T-helper 17 cell (primary cell): ENCODE measurements at places on chromosomes 1 and 21.

DNA sequence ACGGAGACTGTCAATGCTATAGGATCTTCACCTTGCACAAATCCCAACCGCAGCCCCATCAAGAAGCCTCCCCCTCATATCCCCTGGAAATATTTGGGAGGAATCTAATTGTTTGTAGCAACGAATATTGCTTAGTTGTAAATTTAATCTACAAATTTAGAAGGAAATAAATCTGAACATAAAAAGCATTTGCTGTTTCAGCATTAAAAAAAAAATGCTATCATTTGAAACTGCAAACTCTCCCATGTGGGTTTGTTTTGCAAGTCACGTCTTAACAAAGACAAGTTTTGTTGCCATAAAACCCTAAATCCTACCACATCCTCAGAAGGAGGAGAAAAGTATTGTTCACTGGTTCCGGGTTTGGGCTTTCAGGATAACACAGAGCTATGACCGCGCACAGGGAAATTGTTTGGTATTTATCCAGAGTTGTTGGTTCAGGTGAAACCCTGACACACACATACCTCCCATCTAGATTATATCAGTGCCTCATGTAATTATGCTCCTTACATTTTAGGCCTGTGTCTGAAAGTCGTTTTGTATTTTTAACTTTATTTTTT lies 279.6 kb downstream of the TM2D1 start:
- H3K36me3 ChIP-seq, result no peaks in the 10 kb centered on the region
- H3K4me1 ChIP-seq, result peaks cover 2% of the 10 kb centered on the region
- no peak overlapping the region for H3K4me3 ChIP-seq
- no peak overlapping the region for H3K27ac ChIP-seq
- peaks cover 7% of the 10 kb centered on the region for H3K27me3 ChIP-seq

- H3K27ac ChIP-seq, result peak overlapping the region; percentile 56
- DNase-seq, result no peak
- no peaks in the 10 kb centered on the region for H3K27me3 ChIP-seq
- peaks cover 14% of the 10 kb centered on the region for H3K4me1 ChIP-seq
- H3K4me3 ChIP-seq, result no peak overlapping the region
- H3K36me3 ChIP-seq, result peaks cover 4% of the 10 kb centered on the region
Measured at GRCh38 chr1:39992234-39992633, 37.3 kb downstream of the MFSD2A start.

GRCh38 chr1:4055294-4055967 lies 155.4 kb upstream of the C1orf174 start:
- H3K36me3 ChIP-seq, result no peaks in the 10 kb centered on the region
- peaks cover 5% of the 10 kb centered on the region for H3K4me1 ChIP-seq
- DNase-seq, result no peak
- no peak overlapping the region for H3K4me3 ChIP-seq
- H3K27me3 ChIP-seq, result peaks cover 29% of the 10 kb centered on the region

GRCh38 chr1:193747579-193747978 lies 561.2 kb upstream of the B3GALT2 start:
- H3K27me3 ChIP-seq, result no peaks in the 10 kb centered on the region
- no peaks in the 10 kb centered on the region for H3K36me3 ChIP-seq
- no peak overlapping the region for H3K4me3 ChIP-seq
- no peak for DNase-seq

DNA sequence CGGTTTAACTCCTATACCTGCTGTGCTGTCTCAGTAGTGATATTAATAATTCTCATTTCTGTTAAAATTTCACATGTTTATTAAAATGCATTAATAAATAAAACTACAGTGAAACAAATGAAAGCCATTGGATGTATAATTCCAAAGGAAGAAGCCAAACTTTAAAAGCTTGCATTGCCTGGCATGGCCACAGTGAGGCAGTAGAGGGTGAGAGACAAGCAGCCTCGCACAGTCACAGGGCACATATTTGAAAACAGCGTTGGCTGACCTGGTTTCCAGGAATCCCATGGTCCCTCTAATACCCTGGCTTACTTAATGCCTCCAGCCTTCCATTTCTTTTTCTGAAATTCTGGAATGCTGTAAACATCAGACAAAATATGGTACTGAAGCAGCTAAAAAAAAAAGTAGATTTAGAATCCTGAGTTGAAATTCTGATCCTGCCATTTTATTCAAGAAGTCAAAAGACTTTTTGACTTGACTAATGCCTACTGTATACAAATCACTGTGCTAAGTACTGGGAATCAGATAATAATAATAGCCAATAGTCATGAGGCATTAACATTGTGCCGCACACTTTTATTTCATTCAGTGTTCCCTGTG lies 6.7 kb upstream of the RNASEL start:
- no peaks in the 10 kb centered on the region for H3K27me3 ChIP-seq
- H3K4me3 ChIP-seq, result no peak overlapping the region
- H3K27ac ChIP-seq, result peak overlapping the region; percentile 14
- H3K36me3 ChIP-seq, result peaks cover 2% of the 10 kb centered on the region

- no peaks in the 10 kb centered on the region for H3K4me1 ChIP-seq
- no peaks in the 10 kb centered on the region for H3K36me3 ChIP-seq
- H3K27ac ChIP-seq, result no peak overlapping the region
- no peak overlapping the region for H3K4me3 ChIP-seq
- no peak for DNase-seq
- peaks cover 21% of the 10 kb centered on the region for H3K27me3 ChIP-seq
Measured at GRCh38 chr1:29675481-29676263, 439.4 kb downstream of the PTPRU start.

DNA sequence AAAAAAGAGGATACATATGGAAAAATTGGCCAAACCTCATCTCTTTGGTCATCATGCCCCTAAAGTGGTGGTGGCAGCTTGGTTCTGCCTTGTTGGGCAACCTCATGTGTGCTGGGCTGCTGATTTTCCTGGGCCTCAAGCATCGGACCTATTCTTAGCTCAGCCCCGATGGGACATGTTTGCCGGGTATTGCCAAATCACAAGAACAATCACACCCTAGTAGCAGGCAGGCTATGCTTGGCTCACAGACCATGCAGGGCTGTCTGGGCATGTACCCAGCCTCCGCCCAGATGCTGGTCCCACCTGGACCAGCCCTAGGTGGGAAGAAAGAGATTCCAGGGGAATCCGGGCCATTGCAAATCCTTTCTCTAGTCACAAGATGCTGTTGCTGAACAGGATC lies 189.4 kb upstream of the FGGY start:
- H3K4me1 ChIP-seq, result no peaks in the 10 kb centered on the region
- H3K27ac ChIP-seq, result no peak overlapping the region
- H3K4me3 ChIP-seq, result no peak overlapping the region

GRCh38 chr1:158058237-158058985 lies 65.0 kb downstream of the KIRREL1 start:
- peaks cover 2% of the 10 kb centered on the region for H3K36me3 ChIP-seq
- no peak overlapping the region for H3K27ac ChIP-seq
- DNase-seq, result no peak
- H3K27me3 ChIP-seq, result peaks cover 79% of the 10 kb centered on the region
- H3K4me3 ChIP-seq, result no peak overlapping the region

DNA sequence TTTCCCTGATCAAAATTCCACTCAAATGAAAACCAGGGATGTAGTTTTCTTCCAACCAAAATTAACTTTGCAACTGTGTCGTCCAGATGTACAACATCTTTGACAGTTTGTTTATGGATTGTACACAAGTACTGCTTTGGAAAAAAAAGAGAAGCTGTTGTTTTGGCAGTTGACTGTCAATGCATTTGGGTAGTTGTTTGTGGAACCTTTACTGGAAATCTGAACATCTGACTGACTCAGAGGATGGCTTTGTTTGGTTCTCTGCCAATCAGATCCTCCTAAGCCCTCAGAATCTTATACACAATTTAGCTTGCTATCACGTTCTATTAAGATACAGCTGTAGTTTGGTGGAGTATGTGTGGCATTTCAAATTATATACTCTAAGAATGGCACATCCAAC lies 195.0 kb downstream of the KCNK2 start:
- H3K36me3 ChIP-seq, result no peaks in the 10 kb centered on the region
- H3K27me3 ChIP-seq, result no peaks in the 10 kb centered on the region
- DNase-seq, result no peak
- H3K4me1 ChIP-seq, result no peaks in the 10 kb centered on the region
- no peak overlapping the region for H3K27ac ChIP-seq
- H3K4me3 ChIP-seq, result no peak overlapping the region

GRCh38 chr1:5811419-5811818 lies 180.8 kb downstream of the NPHP4 start:
- H3K27ac ChIP-seq, result no peak overlapping the region
- peaks cover 10% of the 10 kb centered on the region for H3K27me3 ChIP-seq
- DNase-seq, result no peak
- no peaks in the 10 kb centered on the region for H3K4me1 ChIP-seq
- no peaks in the 10 kb centered on the region for H3K36me3 ChIP-seq

DNA sequence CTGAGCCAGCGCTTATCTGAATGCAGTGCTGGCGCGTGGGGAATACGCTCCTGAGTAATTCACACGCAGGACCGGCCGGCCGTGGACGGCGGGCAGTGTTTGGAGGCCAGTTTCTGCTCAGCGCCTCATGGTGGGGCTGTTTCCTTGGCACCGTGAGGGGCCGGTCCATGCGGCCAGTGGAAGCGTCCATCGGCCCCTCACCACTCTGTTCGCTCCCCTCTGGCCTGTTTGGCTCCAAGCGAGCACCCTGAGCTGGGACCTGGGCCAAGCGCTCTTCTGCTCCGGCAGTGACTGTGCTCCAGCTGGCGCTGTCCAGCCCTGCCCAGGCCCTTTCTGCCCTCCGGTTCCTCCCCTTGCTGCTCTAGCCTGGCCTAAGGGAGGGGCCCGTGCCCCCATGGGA lies 16.3 kb upstream of the PLCH2 start:
- H3K36me3 ChIP-seq, result no peaks in the 10 kb centered on the region
- H3K27me3 ChIP-seq, result peaks cover 6% of the 10 kb centered on the region
- no peak for DNase-seq

DNA sequence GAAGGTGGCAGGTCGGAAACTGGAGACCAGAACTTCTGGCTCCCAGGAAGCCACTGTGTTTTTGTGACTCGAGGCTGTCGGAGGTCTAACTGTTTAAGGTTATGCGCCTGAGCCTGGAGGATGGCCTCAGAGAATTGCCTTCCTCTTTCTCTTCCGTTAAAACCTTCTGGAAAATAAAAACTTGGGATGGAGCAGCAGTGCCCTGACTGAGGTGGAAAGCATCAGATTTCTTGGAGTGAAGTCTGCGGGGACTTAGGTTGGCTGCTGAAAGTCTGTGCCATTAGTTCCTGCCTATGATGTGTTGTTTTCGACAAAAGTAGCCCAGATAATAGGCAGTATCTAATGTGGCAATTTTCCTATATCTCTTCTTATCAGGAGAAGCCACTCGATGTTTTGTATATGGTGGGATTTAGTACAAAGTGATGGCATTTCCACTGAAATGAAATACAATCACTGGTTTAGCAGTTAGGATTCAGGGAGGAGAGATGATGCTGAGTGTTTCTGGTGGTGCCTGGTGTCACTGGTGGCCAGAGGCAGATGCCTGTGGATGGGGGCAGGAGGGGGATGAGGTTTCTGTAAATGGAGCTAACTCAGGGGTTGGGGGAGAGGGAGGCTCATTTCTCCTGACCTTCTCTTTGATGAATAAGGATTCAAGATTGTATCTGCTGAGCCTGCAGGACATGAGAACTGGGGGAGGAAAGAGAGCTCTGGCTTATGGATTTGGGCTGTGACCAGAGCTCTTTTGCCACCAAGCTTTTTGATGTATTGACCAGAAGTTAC lies 150.8 kb downstream of the CAMTA1 start:
- H3K36me3 ChIP-seq, result no peaks in the 10 kb centered on the region
- no peak overlapping the region for H3K4me3 ChIP-seq
- no peaks in the 10 kb centered on the region for H3K4me1 ChIP-seq
- no peak overlapping the region for H3K27ac ChIP-seq

- H3K36me3 ChIP-seq, result peaks cover 14% of the 10 kb centered on the region
- peaks cover 66% of the 10 kb centered on the region for H3K27me3 ChIP-seq
- H3K4me1 ChIP-seq, result peaks cover 26% of the 10 kb centered on the region
- no peak overlapping the region for H3K27ac ChIP-seq
Measured at GRCh38 chr1:31712630-31713029, 8.8 kb upstream of the COL16A1 start.

DNA sequence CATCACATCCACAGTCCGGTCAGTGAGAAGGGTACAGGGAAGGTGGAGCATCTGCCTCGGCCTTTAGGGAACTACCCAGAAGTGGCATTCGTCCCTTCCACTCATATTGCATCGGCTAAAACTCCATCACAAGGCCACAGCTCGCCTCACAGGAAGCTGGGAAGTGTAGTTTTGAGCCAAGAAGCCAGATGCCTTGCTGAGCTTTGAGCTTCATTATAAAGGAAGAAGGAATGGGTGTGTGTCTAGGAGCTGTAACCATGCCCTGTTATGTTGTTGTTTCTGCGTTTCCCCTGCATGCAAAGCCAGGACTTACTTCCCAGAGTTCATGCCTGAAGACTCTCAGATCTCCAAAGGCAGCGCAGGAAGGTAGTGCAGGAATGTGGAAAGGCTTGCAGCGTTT lies 61.1 kb downstream of the OPTC start:
- H3K4me1 ChIP-seq, result peaks cover 6% of the 10 kb centered on the region
- no peak overlapping the region for H3K4me3 ChIP-seq

DNA sequence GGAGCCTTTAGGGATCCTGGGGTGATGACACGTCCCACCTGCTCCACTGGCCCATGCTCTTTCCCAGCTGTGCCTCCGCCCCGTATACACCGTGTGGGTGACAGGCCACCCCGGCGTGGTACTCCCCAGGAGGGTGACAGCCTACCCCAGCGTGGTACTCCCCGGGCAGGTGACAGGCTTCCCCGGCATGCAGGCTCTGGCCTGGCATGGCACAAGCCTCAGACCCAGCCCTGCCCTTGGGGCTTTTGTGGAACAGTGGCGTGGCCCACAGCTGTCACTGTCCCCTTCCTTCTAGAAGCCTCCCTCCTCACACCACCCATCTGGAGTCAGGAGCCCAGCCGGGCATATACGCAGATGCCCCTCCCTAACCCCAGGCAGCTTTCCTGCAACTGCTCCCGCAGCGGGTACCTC lies 4.7 kb upstream of the PFKL start:
- no peak overlapping the region for H3K27ac ChIP-seq
- no peaks in the 10 kb centered on the region for H3K27me3 ChIP-seq
- no peak for DNase-seq
- H3K4me3 ChIP-seq, result peak overlapping the region; percentile 72
- peaks cover 24% of the 10 kb centered on the region for H3K4me1 ChIP-seq

DNA sequence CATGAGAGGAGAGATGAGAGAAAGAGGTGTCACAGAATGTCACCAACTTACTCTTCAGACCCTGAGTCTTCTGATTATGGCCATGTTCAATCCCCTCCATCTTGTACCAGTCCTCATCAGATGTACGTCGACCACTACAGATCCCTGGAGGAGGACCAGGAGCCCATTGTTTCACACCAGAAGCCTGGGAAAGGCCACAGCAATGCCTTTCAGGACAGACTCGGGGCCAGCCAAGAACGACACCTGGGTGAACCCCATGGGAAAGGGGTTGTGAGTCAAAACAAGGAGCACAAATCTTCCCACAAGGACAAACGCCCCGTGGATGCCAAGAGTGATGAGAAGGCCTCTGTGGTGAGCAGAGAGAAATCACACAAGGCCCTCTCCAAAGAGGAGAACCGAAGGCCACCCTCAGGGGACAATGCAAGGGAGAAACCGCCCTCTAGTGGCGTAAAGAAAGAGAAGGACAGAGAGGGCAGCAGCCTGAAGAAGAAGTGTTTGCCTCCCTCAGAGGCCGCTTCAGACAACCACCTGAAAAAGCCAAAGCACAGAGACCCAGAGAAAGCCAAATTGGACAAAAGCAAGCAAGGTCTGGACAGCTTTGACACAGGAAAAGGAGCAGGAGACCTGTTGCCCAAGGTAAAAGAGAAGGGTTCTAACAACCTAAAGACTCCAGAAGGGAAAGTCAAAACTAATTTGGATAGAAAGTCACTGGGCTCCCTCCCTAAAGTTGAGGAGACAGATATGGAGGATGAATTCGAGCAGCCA lies 8.0 kb downstream of the ELOA start:
- H3K36me3 ChIP-seq, result peaks cover 6% of the 10 kb centered on the region
- H3K27me3 ChIP-seq, result no peaks in the 10 kb centered on the region
- peak overlapping the region; percentile 49 for H3K27ac ChIP-seq
- DNase-seq, result no peak
- peaks cover 29% of the 10 kb centered on the region for H3K4me1 ChIP-seq
- H3K4me3 ChIP-seq, result no peak overlapping the region
